Activated T-cell treated with anti-CD3 and anti-CD28 coated beads, Interleukin-2, amount 50 U/mL, for 48 hours (primary cell): ENCODE measurements at places on chromosomes 11 and 22.

DNA sequence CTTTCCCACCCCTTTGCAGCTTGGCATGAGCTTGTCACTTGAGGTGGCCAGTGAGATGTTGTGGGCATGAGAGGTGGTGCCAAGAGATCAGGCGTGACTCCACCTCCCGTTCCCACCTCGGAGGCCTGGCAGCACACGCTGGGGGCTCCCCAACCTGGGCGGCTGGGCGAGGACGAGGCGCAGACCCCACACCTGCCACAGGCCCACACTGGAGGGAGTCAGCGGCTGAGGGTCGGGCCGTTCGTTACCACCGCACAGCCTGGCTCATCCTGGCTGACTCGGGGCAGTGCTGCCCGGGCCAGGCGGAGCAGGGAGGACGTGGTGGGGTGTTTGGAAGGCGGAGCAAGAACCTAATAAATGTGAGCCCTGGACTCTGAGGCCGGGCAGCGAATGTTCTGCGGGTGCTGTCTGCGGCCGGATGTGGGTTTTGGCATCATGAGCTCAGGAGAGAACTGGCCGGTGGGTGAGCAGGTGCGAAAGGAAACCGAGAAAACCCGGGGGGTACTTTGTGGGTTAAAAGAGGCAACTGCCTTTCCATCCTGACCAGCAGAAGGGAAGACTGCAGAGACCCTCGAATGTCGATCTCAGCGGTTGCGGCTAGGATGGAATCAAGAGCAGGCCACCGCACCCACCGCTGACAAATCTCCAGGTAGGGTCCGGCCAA, 10.2 kb upstream of the IFITM3 start:
- DNase-seq: peak; percentile 57

- no peak for DNase-seq
Observed at GRCh38 chr11:72582206-72583176, 91.7 kb downstream of the PDE2A start.

GRCh38 chr11:100719809-100720221, 32.7 kb downstream of the ARHGAP42 start:
- no peak for DNase-seq

DNA sequence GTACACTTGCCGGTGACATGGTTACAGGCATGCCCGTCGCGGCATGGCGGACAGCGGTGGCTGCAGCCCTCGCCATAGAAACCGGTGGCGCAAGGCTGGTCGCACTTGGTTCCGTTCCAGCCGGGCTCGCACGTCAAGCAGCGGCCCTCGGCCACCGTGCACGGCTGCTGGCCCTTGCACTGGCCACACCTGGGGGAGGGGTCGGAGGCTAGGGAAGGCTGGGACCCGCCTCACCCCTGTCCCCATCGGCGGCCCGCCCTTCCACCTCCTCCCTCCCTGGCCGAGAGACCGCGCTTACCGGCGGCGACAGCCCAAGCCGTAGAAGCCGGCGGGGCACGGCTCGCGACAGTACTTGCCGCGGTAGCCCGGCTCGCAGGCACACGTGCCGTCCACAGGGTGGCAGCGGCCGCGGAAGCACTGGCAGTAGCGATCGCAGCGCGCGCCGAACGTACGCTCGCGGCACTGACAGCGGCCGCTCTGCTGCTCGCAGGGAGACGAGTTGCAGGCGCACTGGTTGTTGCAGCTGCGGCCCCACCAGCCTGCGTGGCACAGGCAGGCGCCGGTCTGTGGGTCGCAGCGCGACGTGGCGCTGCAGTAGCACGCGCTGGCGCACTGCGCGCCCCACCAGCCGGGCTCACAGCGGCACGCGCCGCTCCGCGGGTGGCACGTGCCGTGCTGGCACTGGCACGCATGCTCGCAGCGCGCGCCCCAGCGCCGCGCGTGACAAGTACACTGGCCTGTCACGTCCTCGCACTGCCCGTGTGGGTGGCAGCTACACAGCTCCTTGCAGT, 6.7 kb downstream of the SCARF2 start:
- DNase-seq: peak; percentile 76
